Sigmoid colon (tissue), 7 donors: ENCODE measurements at places on chromosomes 13 and 19. TPM values are rescaled to one million over a fixed set of nuclear protein-coding genes. Genes with fewer than 3 reads are reported as not detected.

Gene CFD
- total RNA-seq = 131 TPM

Gene IGSF23
- not detected for total RNA-seq

Gene FAM83E
- total RNA-seq = not detected

Gene ZNF865
- total RNA-seq = 8.6 TPM

Gene IL11
- total RNA-seq = not detected

Gene CACNG7
- not detected for total RNA-seq

Gene NKG7
- not detected for total RNA-seq

Gene NTF4
- total RNA-seq = not detected

DNA sequence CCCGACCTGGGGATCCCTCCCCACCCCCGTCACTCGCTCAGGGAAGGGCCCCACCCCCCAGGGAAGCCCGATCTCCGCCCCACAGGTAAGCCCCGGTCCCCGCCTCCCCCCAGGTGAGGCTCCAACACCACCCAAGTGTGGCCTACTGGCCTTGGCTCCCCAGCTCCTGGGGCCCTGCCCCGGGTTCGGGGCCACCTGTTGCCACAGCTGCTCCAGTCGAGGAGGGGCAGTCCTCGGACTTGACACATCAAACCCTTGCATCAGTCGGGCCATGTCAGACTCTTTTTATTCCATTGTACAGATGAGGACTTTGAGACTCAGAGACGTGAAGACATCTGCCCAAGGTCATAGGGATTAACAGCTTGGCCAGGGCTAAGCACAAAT lies 512 bp downstream of the CC2D1A start:
- no peak for DNase-seq

DNA sequence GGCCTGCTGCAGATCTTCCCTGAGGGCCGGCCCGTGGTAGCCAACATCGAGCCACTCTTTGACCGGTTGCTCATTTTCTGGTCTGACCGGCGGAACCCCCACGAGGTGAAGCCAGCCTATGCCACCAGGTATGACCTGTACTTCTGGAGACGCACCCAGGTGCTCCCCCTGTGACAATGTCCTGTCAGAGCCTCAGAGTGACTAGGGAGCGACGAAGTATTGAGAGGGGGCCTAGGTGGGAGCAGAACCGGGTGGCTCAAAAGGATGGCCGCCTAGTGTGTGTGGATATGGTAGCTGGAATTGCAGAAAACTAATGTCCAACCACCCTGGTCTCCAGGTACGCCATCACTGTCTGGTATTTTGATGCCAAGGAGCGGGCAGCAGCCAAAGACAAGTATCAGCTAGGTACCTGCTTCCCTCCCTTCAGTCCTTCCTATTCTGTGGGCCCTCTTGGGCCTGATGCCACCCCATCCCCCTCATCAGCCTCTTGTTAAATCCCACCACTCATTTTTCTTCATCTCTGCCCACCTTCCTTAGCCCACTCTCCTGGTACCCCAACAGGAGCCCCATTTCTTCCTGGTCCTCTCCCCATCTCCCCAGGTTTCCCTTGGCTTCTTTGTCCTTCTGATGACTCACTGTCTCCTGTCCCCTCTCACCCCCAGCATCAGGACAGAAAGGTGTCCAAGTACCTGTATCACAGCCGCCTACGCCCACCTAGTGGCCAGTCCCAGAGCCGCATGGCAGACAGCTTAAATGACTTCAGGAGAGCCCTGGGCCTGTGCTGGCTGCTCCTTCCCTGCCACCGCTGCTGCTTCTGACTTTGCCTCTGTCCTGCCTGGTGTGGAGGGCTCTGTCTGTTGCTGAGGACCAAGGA lies 8.4 kb downstream of the EGLN2 start:
- DNase-seq = no peak

DNA sequence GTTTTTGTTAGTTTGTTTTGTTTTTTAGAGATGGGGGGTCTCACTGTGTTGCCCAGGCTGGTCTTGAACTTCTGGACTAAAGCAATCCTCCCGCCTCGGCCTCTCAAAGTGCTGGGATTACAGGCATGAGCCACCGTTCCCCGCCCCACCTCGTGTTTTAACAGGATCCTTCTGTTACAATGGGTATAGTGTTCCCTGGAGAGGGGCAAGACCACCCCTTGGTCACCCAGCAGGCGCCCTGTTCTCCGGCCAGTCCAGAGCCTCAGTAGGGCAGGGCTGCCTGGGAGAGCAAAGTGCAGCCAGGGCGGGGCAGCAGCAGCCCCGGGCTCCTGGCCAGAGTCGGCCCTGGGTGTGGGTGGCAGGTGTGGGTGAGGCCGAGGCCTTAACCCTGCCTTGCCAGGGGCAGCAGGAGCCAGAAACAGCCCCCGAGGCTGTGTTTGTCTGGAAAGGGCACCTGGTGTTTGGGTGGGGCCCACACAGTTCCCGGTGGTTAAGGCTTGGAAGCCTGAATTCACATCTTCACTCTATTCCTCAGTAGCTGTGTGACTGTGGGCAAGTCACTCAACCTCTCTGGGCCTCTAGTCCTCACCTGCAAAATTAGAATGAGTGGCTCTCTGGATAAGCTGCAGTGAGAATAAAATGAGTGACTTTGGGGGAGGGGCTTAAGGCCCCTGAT lies 7.2 kb downstream of the VASP start:
- DNase-seq = no peak

GRCh38 chr19:17281391-17282304 lies at the start of gene ANKLE1:
Gene ANKLE1 (plus strand): TSS chr19:17281901. CDS start chr19:17281921, 20 bp downstream.
- no peak for DNase-seq

- no peak for DNase-seq
Measured at GRCh38 chr13:51552027-51552426, 32.2 kb upstream of the WDFY2 start.

DNA sequence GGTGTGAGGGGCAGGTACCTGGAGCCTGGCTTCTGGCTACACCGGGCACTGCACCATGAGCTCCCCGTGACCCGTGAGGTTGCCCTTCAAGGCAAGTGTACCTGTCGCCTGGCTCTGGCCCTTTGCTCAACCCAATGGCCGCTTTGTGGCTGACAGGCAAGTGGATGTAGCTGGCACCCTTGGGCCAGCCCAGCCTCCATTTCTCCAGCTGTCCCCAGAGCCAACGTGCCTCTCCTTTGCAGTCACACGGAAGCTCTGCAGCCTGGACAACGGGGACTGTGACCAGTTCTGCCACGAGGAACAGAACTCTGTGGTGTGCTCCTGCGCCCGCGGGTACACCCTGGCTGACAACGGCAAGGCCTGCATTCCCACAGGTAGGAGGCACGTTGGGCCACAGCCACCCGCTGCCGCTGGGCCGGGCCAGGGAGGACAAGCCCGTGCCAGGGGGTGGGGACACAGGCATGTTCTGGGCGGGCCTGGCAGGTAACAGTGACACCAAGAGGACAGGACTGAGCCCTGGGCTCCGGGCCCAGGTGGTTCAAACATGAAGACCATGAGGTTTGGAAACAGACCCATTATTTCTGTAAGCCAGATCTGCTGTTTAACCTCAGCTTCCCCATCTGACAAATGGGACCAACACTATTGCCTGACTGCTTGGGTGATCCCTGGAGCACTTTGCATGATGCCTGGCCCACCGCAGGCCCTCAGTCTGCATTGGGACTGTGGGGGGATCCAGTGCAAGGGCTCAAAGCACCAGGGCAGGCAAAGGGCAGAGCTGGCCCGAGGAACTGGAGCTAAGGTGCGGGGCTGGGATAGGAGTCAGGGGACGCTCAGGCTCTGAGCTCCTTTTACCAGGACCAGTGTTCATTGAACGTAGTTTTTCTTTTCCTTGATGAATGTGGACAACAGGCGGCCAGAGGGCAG lies 17.5 kb upstream of the PROZ start:
- peak; percentile 53 for DNase-seq

GRCh38 chr19:17751103-17751911 lies at the start of gene FCHO1:
Gene FCHO1 (plus strand): TSS chr19:17751477. CDS start chr19:17755165, 3,688 bp downstream.
- peak; percentile 71 for DNase-seq

DNA sequence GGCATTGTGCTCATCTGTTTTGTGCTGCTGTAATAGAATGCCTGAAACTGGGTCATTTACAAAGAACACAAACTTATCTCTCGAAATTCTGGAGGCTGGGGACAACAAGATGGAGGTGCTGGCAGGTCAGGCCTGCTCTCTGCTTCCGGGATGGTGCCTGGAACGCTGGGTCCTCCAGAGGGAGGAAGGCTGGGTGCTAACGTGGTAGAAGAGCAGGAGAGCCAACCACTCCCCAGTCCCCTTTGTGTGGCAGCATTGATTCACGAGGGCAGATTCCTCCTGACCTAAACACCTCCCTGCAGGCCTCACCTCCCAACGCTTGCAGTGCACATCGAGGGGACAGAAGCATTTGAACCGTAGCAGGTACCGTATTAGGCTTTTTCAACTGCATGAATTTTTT lies 34.1 kb upstream of the TFDP1 start:
- no peak for DNase-seq

DNA sequence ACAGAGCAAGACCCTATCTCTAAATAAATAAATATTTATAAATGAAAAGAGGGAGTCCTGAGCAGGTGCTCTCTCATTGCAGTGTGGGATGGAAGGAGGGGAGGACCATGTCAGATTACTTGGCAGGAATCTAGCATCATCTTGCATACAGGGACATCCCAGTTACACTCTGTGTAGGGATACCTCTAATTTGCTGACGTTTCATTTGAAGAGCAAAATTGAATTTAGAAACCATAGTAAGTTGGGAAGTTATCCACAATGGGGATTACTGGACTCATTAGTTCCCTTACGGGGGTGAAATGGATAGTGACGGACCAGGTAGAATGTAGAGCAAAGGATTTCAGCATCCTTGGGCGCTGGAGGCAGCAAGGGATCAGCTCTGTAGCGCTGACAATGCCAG lies 52.1 kb downstream of the ARHGEF18 start:
- no peak for DNase-seq

DNA sequence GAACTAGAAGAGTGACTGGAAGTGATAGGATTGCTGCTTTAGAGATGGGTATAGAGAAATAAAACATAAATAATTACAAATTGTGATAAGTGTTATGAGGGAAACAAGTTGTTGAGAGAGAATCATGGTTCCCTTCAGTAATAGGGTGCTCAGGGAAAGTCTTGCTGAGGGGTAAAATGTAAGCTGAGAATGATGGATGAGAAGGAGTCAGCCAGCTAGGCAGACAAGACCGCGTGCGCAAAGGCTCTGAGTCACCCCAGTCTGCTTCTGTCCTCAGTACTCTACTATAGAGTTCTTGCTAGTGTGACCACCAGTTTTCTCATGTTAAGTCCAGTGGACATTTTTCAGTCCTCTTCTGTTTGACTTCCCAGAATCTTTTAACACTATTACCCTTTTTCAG lies 39.5 kb downstream of the PCCA start:
- DNase-seq = no peak

DNA sequence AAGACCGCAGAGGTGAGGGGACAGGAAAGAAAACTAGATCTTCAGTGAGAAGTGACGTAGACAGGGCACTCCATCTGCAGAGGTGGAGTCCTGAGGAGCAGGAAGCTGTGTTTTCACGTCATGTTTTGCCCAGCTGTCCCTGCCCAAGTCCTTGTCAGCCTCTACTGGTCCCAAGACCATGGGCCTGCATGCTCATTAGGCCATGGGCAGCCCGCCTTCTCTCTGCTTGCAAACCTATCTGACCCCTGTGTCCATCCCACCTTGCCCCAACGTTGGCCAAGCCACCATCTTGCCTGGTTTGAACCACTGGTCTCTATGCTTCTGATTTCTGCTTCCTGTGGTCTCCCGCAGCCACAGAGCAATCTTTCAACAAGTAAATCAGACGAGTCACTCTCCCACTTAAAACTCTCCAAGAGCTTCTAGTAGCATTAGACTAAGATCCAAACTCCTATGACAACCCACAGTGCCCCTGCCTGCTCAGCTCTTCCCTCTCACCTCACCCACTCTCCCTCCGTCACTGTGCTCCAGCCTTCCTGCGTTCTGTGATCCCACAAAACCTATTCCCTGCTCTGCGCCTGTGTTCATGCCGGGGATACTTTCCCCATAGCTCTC lies 18.6 kb upstream of the CCNE1 start:
- no peak for DNase-seq

GRCh38 chr19:40805258-40805868 lies 6.4 kb downstream of the EGLN2 start:
- no peak for DNase-seq

- peak; percentile 82 for DNase-seq
Measured at GRCh38 chr13:44271915-44272341, 101.7 kb upstream of the SERP2 start.

DNA sequence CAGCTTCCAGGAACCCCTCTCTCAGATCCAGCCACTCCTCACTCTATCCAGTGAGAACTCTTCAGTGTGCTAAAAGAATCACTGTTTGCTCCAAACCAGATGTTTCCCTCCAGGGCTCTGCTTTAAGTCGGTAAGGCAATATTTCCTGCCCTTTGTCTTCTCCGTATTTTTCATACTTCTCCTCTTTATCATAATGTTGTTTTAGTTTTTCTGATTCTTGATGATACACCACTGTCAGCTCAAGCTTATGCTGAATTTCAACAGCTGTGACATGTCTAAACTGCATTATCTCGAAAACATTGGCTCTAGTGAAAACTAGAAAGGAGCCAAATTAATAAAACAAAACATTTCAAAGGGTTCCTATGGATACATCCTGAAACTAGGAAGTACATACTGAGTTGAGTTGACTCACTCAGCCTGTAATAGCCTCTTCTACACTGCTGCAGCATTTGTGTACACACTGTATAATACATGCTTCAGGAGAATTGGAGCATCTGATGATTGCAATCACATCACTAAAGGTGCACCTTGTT lies 39.8 kb downstream of the GPR180 start:
- no peak for DNase-seq

- DNase-seq = no peak
Measured at GRCh38 chr13:27018344-27018861, 153.2 kb downstream of the USP12 start.

GRCh38 chr19:10126213-10126639 lies 6.5 kb upstream of the EIF3G start:
- DNase-seq = no peak

DNA sequence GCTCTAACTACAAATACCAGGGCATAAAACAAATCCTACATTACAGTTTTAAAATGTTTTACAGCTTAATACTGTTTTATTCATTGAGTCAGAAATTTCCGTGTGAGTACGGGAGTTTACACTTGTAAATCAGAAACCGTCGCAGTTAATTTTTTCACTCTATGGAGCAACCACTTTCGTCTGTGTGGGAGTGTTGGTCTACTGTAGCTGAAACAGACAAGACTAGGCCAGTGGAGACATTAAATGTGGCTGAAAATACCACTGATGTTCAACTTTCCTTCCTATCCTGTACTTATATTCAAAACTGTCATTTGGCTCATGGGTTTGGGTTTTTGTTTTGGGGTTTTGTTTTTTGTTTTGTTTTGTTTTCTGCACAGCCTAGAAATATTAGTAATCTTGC lies 268.7 kb downstream of the DCT start:
- DNase-seq = no peak

DNA sequence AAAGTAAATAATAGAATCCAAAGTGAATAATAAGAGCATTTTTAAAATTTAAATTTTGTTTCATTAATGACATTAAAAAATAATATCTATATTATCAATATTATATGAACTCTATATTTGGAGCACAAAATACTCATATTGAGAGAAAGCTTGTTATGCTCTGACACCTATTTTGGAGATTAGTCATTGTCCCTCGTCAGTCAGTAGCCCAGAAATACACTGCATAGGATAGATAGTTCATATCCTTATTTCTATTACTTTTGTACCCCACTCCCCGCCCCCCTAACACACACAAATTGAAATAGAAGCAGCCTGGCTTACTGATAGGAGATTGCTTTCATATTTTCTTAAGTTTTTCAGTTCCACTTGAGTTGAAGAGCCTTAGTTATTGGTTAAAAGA lies 652.8 kb downstream of the PCDH9 start:
- DNase-seq = no peak
